ENCODE measurements at places on chromosomes 12 and 14. TPM values are rescaled to one million over a fixed set of nuclear protein-coding genes. Genes with fewer than 3 reads are reported as not detected.

The CLEC9A gene
- total RNA-seq, result not detected

The SLC22A17 gene
- total RNA-seq, result 2.2 TPM

The ACSM4 gene
- not detected for total RNA-seq

The NDRG2 gene
- 4.1 TPM for total RNA-seq

The TTC6 gene
- not detected for total RNA-seq

The TRIM9 gene
- 1.2 TPM for total RNA-seq

The NKX2-8 gene
- not detected for total RNA-seq

The ANO2 gene
- not detected for total RNA-seq

The ASPG gene
- total RNA-seq, result not detected

The TSPAN11 gene
- total RNA-seq, result 0.17 TPM

The NKX2-1 gene
- not detected for total RNA-seq

The GALNT8 gene
- 0.89 TPM for total RNA-seq

The MGP gene
- 0.74 TPM for total RNA-seq

The ITPR2 gene
- total RNA-seq, result 37.1 TPM

The HOTAIR gene
- not detected for total RNA-seq

The POTEM gene
- total RNA-seq, result not detected

The CINP gene
- 33.5 TPM for total RNA-seq

The NEUROD4 gene
- not detected for total RNA-seq

The GSC gene
- total RNA-seq, result not detected

The ADGRD1 gene
- not detected for total RNA-seq

The HAL gene
- 2.2 TPM for total RNA-seq

The CRIP2 gene
- total RNA-seq, result 2.2 TPM

The SDR9C7 gene
- not detected for total RNA-seq

The AJUBA gene
- total RNA-seq, result 1.1 TPM

The LUM gene
- total RNA-seq, result not detected

The MMP19 gene
- total RNA-seq, result not detected

The SLC6A15 gene
- 0.78 TPM for total RNA-seq

The ISM2 gene
- total RNA-seq, result not detected

The GPR135 gene
- 2.1 TPM for total RNA-seq

Data from activated T-helper 17 cell treated with anti-CD3 and anti-CD28 coated beads, Interleukin-2, amount 50 U/mL, for 72 hours (primary cell).